Activated CD4-positive, alpha-beta memory T cell treated with anti-CD3 and anti-CD28 coated beads for 36 hours (primary cell): ENCODE measurements at places on chromosomes 11 and 22. TPM values are rescaled to one million over a fixed set of nuclear protein-coding genes. Genes with fewer than 3 reads are reported as not detected.

DNA sequence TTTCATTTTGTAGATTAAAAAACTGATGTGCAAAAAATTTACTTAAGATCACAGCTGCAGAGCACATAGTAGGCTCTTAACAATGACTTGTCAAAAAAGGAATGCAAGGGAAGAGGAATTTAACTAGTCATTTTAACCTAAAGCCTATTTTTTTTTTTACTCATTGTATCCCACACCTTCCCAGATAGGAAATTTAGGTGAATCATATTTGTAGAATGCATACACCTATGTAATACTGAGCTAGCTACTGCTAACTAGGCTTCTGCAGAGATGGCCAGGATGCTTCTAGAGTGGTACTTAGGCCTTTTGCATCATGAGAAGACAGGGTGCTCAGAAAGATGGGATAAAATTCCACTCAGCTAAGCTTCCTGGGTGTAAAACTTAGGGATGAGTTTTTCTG, 387.3 kb downstream of the AASDHPPT start:
- no peak for DNase-seq
- H3K4me3 ChIP-seq, result no peak overlapping the region
- no peaks in the 10 kb centered on the region for H3K36me3 ChIP-seq
- no peak overlapping the region for H3K27ac ChIP-seq
- no peaks in the 10 kb centered on the region for H3K4me1 ChIP-seq

DNA sequence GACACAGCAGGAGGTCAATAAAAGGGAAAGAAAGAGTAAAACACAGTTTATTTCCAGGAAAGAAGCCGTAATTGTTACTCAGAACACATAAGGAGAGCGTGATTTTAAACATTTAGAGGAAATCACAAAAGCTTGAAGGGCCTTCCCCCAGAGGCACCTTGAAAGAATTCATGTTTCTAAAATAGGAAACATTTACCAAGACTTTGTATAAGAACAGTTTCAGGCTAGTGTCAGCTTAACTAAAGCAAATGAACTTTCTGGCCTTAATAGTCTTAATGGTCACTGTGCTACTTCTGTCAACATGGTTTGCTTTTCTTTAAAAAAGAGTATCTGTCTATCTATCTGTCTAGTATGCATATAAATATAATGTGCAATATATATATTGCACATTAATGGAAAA, 208.8 kb downstream of the CNTN5 start:
- no peaks in the 10 kb centered on the region for H3K27me3 ChIP-seq
- no peaks in the 10 kb centered on the region for H3K4me1 ChIP-seq
- H3K36me3 ChIP-seq, result no peaks in the 10 kb centered on the region
- DNase-seq, result no peak
- no peak overlapping the region for H3K4me3 ChIP-seq

POLR2L gene
- 70.4 TPM for total RNA-seq

ANO9 gene
- total RNA-seq, result 45.6 TPM

GRCh38 chr22:49040754-49041467, 786.8 kb downstream of the BRD1 start:
- no peak for DNase-seq
- no peak overlapping the region for H3K4me3 ChIP-seq
- no peak overlapping the region for H3K27ac ChIP-seq
- no peaks in the 10 kb centered on the region for H3K4me1 ChIP-seq

DNA sequence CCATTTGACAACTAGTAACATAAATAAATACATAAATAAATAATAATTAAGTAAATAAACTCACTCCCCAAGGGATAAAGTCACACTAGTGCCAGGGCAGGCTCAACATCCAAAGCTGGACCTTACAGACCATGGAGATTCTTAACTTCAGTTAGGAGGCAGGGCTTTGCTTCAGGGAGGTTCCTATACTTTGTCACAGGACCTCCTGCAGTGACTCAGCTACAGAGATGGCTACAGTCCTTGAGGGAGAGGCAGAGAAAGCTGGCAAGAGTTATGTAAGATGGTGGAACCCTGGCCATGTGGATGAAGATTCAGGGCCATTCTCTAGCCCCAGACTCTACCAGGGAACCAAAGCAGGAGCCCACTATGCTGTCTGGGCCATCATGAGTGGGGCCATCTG, 74.1 kb upstream of the CADM1 start:
- no peak overlapping the region for H3K4me3 ChIP-seq
- H3K27ac ChIP-seq, result no peak overlapping the region
- no peaks in the 10 kb centered on the region for H3K36me3 ChIP-seq
- peaks cover 2% of the 10 kb centered on the region for H3K27me3 ChIP-seq

DNA sequence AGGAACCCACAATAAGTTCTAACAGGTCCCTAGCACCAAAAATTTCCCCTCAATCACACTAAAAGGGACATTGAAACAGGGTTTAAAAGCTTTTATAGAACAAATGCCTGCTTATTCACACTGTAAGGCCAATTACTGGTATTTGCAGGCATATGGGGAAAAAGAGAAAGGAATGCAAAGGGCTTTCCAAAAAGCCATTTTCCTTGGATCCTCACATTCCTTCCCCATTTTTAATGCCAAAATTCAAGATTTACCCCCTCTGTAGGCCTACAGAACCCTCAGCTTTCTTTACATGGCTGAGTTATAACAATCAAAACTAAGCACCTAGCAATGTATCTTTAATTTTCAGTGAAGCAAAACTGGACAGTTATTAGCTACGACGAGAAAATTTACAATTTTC, 102.0 kb downstream of the SBF2 start:
- no peak overlapping the region for H3K4me3 ChIP-seq
- no peaks in the 10 kb centered on the region for H3K36me3 ChIP-seq
- H3K27ac ChIP-seq, result no peak overlapping the region
- no peak for DNase-seq
- H3K27me3 ChIP-seq, result no peaks in the 10 kb centered on the region

RIBC2 gene
- total RNA-seq, result 9.4 TPM

- H3K27ac ChIP-seq, result no peak overlapping the region
- no peaks in the 10 kb centered on the region for H3K27me3 ChIP-seq
- H3K4me1 ChIP-seq, result peaks cover 4% of the 10 kb centered on the region
- no peak overlapping the region for H3K4me3 ChIP-seq
- peaks cover 28% of the 10 kb centered on the region for H3K36me3 ChIP-seq
Observed at GRCh38 chr11:17145972-17146371, 61.8 kb downstream of the PIK3C2A start.

- no peak overlapping the region for H3K4me3 ChIP-seq
- no peak for DNase-seq
- peaks cover 5% of the 10 kb centered on the region for H3K4me1 ChIP-seq
- no peak overlapping the region for H3K27ac ChIP-seq
Observed at GRCh38 chr11:130029137-130029536, 26.5 kb upstream of the PRDM10 start.

MB gene
- total RNA-seq, result not detected

DNA sequence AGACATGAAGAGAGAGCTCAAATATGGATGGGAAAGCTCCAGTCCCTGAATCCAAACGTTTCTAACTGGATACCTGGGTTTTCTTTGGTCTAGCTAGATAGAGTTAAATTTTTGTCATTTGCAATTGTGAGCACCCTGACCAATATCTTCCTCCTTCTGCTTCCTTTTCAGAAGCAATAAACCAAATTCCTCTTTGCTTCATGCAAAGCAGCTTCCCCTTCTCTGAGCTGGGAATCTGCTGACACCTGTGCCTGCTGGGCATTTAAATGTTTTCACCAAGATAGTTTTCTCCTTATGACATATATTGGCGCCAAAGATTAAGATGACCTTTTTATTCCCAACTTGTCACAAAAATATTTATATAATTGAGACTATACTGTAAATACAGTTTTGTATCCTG, 27.9 kb upstream of the PAK1 start:
- H3K4me3 ChIP-seq, result no peak overlapping the region
- peaks cover 8% of the 10 kb centered on the region for H3K4me1 ChIP-seq
- peaks cover 2% of the 10 kb centered on the region for H3K27me3 ChIP-seq
- H3K27ac ChIP-seq, result no peak overlapping the region
- H3K36me3 ChIP-seq, result no peaks in the 10 kb centered on the region
